ENCODE measurements at places on chromosomes 13 and 19. TPM values are rescaled to one million over a fixed set of nuclear protein-coding genes. Genes with fewer than 3 reads are reported as not detected.

Gene ZNF486
- total RNA-seq, result not detected

Gene IGFL2
- total RNA-seq, result 1.3 TPM

Gene ZNF611
- 2.1 TPM for total RNA-seq

Gene CCNA1
- total RNA-seq, result 0.40 TPM

Gene MIER2
- total RNA-seq, result 23.9 TPM

Gene SIGLEC12
- total RNA-seq, result not detected

Gene CDX2
- total RNA-seq, result 0.60 TPM

Gene ADM5
- 5.3 TPM for total RNA-seq

Gene FBL
- 729 TPM for total RNA-seq

Gene CAPN12
- 6.1 TPM for total RNA-seq

Gene KLK4
- not detected for total RNA-seq

Gene DNAAF3
- total RNA-seq, result 6.9 TPM

Gene DLL3
- 10.1 TPM for total RNA-seq

Gene ACP7
- total RNA-seq, result 0.05 TPM

Gene TMPRSS9
- total RNA-seq, result 0.08 TPM

Gene KASH5
- total RNA-seq, result not detected

Gene MCF2L
- 0.49 TPM for total RNA-seq

Gene ZNF813
- 0.13 TPM for total RNA-seq

Gene GPR18
- total RNA-seq, result not detected
